ENCODE measurements at places on chromosomes 11 and 22.
A peak's percentile ranks its signal among the peaks of the same experiment; 100 is the strongest.

DNA sequence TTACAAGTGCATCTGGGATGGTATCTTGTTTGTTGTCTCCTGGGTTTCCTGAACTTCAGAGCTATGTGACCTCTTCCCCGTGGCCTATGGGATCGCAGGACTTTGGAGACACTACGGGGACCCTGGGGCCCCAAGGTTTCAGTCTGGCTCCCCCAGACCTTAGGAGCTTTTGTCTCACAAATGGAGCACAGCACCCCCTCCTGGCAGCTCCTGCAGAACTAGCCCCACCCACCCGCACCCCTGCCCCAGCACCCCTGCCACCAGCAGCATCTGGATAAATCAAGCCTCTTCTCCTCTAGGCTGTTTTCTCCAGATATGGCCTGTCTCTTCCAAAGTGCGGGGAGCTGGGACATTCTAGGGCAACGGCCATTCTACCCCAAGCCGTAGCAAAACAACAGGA is 10.4 kb downstream of the RCOR2 start:
- no peak for DNase-seq

- no peak for DNase-seq
Measured at GRCh38 chr22:24816806-24817205, 10.8 kb downstream of the SGSM1 start.

DNA sequence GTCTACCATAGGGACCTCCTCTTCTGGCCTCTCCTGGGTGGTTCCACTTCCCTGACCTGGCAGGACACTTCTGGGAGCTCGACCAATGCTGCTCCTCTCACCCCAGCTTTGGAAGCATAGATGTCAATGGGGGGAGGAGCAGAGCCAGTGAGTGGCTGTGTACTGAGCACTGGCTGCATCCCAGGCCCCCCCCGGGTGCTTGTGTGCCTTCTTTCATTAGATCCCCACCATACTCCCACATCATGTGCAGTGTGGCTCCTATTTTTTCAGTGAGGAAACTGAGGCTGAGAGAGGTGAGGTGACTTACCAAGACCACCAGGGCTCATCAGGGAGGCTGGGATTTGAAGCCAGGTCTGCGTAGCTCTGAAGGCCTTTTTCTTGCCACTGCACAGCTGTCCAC is 44.3 kb downstream of the LRRC32 start:
- no peak for DNase-seq

- no peak for DNase-seq
Measured at GRCh38 chr22:31344256-31344577, 1.9 kb downstream of the PATZ1 start.

DNA sequence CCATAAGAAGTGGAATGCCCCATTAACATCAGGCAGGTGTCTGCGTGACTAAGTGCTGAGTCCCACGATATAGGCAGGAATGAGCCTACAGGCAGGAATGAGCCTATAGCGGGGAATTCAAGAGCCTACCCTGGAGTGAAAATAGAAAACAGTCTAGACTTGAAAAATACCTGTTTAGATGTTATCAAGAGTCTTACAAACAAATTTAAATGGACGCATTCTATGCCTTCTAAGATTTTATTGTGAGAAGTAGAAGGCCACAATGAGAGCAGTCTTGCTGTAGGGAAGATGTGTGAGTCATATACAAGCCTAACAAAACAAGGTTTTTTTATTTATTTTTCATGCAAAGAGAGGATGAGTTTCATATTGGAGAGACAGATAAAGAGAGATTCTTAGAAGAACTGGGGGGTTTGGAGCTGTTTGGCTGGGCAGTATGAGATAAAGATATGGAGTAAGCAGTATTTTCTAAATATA is 200.8 kb upstream of the ZC3H12C start:
- peak; percentile 13 for DNase-seq

- no peak for DNase-seq
Measured at GRCh38 chr11:113817162-113817561, 37.6 kb downstream of the CLDN25 start.

GRCh38 chr11:69882270-69882608 is 63.0 kb upstream of the FGF3 start:
- no peak for DNase-seq

GRCh38 chr11:20011307-20011951 is 148.8 kb downstream of the DBX1 start:
- DNase-seq, result peak; percentile 97

DNA sequence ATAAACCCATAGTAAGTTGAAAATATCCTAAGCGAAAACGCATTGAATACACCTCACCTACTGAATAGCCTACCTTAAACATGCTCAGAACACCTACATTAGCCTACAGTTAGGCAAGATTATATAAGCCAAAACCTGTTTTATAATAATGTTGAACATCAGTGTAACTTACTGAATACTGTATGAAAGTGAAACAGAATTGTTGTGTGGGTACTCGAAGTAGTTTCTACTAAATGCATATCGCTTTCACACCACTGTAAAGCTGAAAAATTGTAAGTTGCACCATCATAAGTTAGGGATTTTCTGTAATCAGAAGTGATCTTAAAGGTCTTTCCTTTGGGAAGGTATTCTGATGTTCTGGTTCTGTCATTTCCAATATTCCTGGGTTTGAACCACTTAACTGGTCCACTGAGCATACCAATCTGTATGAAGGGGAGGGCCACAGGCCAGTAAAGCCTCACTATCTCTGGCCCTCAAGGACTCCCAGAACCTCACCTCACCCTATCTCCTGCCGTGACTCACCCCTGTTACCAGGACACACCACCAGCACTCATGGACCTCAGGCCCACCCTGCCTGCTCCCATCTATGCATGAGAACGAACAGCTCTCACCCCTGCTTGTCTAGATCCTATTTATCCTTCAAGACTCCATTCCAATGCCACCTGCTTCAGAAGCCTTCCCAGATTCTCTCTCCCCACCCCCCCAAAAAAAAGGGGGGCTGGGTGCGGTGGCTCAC is 70.0 kb downstream of the NAT10 start:
- DNase-seq, result no peak

GRCh38 chr11:64559351-64560138 is 31.5 kb upstream of the SLC22A12 start:
- no peak for DNase-seq

DNA sequence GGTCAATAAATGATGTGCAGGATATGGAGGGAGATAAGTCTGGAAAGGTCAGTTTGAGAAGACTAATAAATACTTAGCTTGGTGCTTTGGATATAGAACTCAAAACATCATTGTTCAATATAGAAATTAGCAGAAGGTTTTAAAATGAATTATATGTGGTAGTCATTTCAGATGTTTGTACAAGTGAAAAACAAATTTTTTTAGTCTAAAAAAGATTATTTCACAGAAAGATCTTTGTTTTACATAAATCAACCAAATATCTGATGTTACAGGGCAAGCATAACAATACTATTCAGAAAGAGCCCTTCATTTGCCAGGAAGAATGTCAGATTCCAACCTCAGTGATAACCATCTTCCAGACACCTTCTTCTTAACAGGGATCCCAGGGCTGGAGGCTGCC is at the start of gene OR52D1:
Gene OR52D1 (plus strand): TSS at position 301 of the 400 bp plus-strand sequence. CDS start 22 bp downstream, at position 323.
- DNase-seq, result no peak

- DNase-seq, result peak; percentile 36
Measured at GRCh38 chr11:14541192-14541947, 21.2 kb upstream of the PSMA1 start.

DNA sequence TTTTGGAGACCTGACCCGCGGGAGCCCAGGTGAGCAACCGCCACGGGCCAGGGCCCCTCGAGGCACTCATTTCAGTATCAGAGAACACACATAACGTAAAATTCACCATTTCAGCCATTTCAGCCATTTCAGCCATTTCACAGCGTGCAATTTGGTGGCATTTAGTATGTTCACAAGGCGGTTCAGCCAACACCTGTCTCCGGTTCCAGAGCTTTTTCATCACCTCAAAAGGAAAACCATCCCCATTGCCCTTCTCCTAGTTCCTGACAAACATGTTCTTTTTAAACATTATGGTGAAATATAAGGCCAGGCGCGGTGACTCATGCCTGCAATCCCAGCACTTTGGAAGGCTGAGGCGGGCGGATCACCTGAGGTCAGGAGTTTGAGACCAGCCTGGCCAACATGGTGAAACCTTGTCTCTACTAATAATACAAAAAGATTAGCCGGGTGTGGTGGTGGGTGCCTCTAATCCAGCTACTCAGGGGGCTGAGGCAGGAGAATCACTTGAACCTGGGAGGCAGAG is 119.3 kb downstream of the KCNQ1 start:
- DNase-seq, result no peak

GRCh38 chr11:32838505-32839274 is 9.0 kb downstream of the PRRG4 start:
- peak; percentile 89 for DNase-seq

GRCh38 chr11:39367534-39367933 is 2091.9 kb downstream of the LRRC4C start:
- no peak for DNase-seq

DNA sequence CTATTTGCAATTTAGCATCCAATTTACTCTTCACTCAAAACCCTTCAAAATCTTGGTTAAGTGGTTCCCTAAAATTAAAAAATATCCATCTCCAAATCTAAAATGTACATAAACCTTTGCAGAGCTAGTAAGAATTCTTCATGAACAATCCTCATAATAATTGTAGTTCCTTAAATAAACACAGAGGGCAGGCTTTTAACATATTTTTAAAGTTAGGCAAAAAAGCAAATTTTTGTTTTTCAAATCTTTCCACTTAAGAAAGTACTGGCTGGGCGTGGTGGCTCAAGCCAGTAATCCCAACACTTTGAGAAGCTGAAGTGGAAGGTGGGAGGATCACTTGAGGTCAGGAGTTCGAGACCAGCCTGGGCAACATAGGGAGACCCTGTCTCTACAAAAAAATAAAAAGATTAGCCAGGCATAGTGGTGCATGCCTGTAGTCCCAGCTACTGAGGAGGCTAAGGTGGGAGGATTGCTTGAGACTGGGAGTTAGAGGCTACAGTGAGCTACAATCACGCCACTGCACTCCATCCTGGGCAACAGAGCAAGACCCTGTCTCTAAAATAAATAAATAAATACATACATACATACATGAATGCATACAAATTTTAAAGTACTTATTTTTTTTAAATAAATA is 25.1 kb upstream of the PLAAT3 start:
- peak; percentile 31 for DNase-seq

GRCh38 chr11:118889797-118890196 is 6.1 kb downstream of the CXCR5 start:
- DNase-seq, result peak; percentile 74

- no peak for DNase-seq
Measured at GRCh38 chr22:20107471-20107901, 8.4 kb upstream of the RANBP1 start.

- no peak for DNase-seq
Measured at GRCh38 chr22:49344161-49344560, 483.5 kb downstream of the BRD1 start.

GRCh38 chr11:64170419-64170818 is 4.5 kb upstream of the MACROD1 start:
- DNase-seq, result no peak

- no peak for DNase-seq
Measured at GRCh38 chr11:124762105-124762623, at the start of gene ESAM. ESAM (minus strand) TSS chr11:124762290; CDS start chr11:124762154, 136 bp downstream.

DNA sequence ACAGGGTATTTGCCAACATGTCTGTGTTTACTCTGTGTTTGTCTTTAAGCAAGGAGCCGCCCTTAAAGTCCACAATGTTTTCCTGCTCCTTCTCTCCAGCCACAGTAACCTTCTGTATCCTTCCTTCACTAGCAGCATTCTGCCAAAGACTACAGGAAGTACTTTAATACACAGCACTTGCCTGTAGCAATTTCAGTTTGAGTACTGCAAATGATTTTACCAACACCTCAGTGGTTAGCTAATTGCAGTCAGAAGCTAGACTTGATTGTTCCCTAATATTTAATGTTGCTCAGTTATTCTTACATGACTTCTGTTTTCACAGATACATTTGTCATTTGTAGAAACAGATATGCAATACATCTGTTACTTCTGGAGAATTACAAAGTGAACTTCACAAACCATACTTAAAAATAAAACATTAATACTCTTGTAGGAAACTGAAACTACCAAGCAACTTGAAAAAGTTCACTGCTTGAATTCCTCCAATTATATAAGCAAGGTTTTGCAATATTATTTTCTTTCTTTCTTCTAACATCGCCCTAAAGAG is 69.1 kb downstream of the FCHSD2 start:
- DNase-seq, result peak; percentile 83

DNA sequence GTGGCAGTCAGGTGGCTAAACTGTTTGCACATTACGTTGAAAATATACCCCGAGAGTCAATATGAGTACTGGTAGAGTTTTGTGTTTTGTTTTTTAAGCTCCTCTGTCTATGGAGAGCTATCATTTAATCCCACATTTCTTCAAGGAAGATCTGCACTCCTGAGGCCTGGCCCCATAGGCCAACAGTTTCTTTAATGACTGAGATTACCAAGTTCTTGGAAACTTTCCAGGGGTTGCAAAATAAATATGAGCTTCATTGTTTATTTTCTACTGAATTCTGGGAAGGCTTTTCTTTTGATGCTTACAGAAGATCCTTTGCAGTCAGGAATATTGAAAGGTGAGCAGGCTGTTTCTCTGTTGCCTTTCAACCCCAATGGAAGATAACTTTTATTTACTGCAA is 452.0 kb downstream of the JRKL start:
- DNase-seq, result no peak

GRCh38 chr11:23679041-23679440 is 817.8 kb upstream of the LUZP2 start:
- DNase-seq, result no peak

GRCh38 chr22:41532908-41533825 is 11.1 kb downstream of the POLR3H start:
- DNase-seq, result peak; percentile 43

- DNase-seq, result peak; percentile 75
Measured at GRCh38 chr11:74546752-74547151, 45.6 kb upstream of the POLD3 start.
